ENCODE measurements at places on chromosomes 1 and 21.
A peak's percentile ranks its signal among the peaks of the same experiment; 100 is the strongest.

DNA sequence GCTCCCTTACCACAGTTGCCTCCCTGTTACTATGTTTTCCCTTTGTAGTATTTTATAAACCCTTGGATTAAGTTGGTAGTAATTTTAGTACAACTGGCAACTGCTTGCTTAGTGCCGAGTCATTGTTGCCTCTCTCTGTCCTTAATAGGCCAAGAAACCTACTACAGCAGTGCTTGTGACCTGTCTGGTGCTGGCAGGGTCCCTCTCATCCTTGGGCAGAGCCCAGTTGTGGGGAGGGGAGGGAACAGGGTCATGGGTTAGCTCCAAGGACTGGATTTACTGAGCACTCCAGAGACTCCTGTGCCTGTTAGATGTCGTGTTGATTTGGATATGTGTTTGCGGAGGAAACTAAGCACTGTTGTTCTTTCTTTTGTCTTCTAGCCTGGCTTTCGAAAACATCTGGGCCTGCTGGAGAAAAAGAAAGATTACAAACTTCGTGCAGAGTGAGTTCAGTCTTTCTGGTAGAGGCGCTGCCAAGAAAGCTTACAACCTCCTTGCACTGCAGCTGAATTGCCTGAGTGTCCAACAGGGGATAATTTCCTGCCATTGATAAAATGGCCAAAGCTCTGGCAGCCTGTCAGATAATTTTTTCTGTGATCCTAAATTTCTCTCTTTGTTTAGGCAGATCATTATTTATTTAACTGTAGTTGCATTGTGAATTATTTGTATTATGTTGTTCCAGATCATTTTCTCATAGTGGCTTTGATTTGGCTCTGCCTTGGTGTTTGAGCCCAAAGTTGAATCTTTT, 3.6 kb downstream of the UTP11 start:
- DNase-seq, result peak; percentile 36

DNA sequence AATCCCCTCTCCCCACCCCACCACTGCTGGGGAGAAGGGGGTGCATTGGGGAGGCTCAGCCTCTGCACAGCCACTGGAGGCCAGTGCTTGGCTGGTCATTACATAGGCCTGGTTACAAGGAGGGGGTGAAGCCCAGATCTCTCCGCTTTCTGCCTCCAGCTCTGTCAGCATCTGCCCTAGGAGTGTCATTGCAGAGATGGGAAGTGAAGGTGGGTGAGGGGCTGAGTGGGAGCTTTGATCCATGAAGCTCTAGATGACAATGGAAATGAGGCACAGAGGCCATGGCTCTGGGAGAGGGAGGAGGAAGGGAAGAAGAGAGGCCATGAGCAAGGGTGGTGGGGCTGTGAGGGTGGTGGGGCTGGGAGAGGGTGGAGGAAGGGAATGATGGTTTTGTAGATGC, 411.6 kb downstream of the MATN1 start:
- no peak for DNase-seq

- DNase-seq, result peak; percentile 35
These were observed 19.8 kb upstream of the CLSTN1 start for GRCh38 chr1:9843576-9843945.

- DNase-seq, result no peak
These were observed 121.9 kb downstream of the CAMTA1 start for GRCh38 chr1:6907201-6907600.

DNA sequence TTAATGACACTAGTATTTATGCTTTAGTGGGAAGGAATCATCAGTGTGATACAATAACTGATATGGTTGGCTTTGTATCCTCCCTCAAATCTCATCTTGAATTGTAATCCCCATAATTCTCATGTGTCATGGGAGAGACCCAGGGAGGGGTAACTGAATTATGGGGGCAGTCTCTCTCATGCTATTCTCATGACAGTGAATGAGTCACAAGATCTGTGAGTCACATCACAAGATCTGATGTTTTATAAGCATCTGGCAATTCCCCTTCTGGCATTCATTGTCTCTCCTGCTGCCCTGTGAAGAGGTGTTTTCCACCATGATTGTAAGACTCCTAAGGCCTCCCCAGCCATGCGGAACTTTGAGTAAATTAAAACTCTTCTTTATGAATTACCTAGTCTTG, 1760.3 kb downstream of the NCAM2 start:
- DNase-seq, result no peak

GRCh38 chr1:243638186-243638585, 211.9 kb downstream of the AKT3 start:
- DNase-seq, result no peak

DNA sequence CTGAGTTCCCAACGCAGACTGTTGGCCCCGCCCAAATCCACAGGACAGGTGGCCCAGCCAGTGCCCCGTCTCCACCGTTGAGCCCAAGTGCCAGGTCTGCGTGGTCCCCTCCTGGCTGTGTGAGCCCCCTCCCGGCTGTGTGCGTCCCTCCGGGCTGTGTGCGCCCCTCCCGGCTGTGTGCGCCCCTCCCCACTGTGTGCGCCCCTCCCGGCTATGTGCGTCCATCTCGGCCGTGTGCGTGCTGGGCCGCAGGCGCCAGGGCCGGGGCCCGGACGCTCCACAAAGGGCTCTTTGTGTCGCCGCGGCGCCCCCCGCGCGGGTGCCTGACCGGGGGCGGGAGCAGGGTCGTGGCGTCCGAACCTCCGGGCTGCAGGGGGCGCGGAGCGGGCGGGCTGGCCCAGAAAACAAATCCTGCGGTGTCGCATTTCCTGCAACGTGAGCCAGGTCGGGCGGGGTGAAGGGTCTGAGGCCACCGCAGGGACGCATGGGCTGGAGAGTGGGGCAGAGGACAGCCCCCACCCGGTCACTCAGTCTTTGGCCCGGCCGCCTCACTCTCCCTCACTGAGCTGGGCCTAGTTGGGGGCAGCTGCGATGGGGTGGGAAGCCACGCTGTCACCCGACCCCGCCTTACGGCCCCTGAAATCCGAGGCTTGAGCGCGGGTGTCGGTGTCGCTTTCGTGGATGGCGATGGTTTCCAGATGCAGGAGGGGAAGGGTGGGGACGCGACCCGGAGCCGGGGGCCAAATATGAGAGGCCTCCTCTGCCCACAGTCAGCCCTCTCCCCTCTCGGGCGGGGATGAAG, 18.8 kb downstream of the TNFRSF25 start:
- no peak for DNase-seq

- no peak for DNase-seq
These were observed 41.0 kb downstream of the IL12RB2 start for GRCh38 chr1:67348586-67349252.

DNA sequence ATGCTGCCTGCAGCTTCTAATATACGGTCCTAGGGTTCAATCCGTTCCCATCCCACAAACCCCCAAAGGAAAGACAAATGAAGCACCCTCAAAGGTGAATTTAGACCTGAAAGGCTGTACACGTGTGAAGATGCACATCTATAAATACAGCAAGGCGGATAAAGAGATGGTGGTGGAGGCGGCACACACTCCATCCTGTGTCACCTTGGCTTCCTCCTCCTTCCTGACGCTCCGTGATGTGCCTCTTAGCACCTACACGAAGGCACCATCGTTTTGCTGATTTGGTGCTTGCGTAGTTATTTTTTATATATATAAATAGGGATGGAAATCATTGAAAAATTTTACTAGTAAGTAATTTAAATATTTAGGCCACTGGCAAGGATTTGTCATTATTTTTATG, 359.4 kb downstream of the NPHP4 start:
- DNase-seq, result no peak

DNA sequence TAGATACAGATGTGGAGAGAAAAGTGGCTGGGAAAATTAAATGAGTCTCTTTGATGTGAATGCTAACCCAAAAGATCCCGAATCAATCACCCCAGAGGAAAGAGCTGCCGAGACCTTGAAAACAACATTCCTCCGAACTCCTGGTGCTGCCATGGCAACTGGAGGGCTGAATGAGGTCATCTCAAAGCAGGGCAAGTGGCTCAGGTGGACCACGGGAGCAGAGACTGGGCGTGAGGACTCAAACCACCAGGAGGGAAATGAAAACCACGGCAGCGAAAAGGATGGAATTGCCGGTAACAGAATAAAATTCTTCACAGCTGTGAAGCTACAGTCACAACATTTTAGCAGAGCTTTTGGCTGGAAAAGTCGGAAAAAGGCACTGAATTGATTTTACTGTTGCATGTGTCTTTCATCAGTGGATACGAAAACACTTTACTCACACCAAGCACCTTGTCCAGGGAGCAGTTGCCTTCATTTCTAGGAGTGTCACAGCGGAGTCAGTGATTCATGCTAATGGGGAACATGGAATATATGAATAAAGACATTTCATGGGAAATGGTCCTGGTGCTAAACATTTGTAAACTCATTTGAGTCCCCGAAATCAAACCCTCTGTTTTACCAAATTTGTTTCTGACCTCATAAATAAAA, 23.2 kb upstream of the BECN2 start:
- no peak for DNase-seq

- DNase-seq, result no peak
These were observed 133.1 kb upstream of the DUSP10 start for GRCh38 chr1:221875004-221875330.

GRCh38 chr1:47772960-47773682, 224.1 kb downstream of the TRABD2B start:
- DNase-seq, result no peak

DNA sequence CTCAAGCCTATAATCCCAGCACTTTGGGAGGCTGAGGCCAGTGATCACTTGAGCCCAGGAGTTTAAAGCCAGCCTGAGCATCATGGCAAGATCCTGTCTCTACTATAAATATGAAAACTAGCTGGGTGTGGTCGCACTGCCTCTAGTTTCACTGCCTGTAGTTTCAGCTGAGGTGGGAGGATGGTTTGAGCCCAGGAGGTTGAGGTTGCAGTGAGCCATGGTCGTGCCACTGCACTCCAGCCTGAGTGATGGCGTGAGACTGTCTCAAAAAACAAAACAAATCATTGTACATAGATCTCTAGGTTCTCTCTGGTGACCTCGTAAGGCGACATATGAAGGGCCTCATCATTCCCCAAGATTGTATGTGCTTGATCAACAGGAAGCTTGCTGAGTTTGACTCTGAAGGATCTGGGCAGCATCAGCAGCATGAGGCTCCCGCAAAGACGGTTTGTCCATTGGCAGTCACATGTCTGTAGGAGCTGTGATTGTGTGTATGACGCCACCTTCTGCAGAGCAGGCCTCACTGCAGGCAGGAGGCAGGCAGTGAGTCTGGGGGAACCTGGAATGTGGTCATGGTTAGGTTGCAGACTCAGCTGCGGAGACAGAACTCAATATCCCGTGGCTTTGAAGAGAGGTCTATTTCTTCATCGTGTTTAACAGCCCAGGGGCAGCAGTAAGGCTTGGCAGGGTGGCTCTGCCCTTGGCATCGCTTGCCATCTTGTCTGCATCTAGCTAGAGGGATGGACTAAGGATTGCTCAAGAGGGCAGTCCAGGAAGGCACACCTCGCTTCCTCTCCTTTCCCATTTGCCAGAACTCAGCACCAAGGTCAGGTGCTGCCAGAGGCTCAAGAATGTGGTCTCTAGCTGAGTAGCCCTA, 14.0 kb downstream of the ATP5PO start:
- no peak for DNase-seq

DNA sequence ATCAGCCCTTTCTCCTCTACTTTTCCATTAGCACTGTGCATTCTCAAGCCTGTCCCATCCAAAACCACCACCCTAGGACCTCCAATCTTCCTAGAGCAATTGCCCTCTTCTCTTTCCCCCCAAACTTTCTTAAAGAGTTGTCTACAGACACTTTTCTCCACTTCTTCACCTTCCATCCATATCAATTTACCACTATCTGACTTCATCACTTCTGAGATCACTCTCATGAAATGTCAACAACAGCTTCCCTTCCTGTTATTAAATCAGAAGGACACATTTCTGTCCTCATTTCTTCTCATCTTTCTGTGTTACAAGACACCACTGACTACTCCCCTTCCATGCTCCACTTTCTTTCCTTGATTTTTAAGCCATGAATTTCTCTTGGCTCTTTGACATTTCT, 36.0 kb upstream of the CFAP298 start:
- no peak for DNase-seq

GRCh38 chr1:233635765-233636502, 22.0 kb downstream of the KCNK1 start:
- DNase-seq, result no peak

DNA sequence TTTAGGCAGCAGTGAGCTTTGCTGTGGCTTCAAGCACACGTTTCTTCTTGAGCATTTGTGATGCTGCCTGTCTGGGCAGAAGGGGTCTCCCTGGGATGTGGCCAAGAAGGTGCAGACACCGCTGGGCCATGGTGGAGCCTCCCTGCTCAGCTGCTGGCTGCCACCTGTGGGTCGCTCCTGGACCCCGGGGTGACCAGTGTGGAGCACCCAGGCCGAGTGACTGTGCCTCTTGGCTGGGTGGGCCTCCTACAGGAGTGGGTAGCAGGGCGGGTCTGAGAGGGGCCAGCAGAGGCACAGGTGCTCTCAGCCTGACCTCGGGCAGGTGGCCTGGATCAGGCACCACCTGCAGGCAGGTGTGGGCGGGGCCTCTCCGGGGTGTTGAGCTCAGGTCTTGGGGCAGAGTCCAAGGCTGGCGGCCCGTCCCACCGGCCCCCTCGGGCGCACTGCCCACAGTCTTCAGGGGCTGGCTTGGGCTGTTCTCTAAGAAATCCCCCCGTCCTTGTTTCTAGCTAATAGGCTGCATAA, 42.0 kb upstream of the COL6A1 start:
- DNase-seq, result peak; percentile 60

DNA sequence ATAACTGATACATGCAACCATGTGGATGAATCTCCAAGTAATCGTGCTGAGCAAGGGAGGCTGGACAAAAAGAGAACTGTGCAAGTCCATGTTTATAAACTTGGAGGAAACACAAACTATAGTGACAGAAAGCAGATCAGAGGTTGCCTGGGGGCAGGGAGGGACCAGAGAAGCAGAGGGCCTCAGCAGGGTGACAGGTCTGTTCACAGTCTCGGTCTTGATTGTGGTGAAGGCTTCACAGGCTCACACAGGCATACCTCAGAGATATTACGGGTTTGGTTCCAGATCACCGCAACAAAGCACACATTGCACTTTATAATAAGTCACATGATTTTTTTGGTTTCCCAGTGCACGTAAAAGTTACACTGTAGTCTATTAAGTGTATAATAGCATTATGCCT, 28.5 kb downstream of the ACOT7 start:
- DNase-seq, result no peak

- peak; percentile 34 for DNase-seq
These were observed 806 bp downstream of the DDOST start for GRCh38 chr1:20660363-20660762.

Measured in osteoblast (primary cell).